ENCODE measurements at places on chromosomes 6 and 20.
A peak's percentile ranks its signal among the peaks of the same experiment; 100 is the strongest.

DNA sequence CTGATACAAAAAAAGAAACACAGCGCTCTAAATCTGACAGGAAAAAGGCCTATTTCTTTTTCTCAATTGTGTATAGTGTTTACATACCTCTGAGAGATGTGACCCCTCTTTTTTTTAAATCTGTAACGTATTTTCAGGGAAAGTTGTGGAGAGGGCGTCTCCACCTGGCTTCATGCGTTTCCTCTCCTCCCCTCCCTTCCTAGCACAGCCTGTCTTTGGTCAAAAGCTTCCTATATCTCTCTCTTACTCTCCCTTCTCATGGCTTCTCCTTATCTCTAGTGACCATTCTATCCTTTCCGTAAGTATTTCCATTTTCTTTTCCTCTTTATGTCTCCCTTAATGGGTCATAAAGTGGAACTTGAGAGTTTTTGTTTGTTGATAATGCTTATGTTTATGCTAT is 458.9 kb downstream of the HACE1 start:
- no peak for DNase-seq

GRCh38 chr6:79967178-79967577 is 19.8 kb upstream of the ELOVL4 start:
- DNase-seq = no peak

- DNase-seq = no peak
Measured at GRCh38 chr20:41632896-41633295, 14.7 kb upstream of the CHD6 start.

- DNase-seq = no peak
Measured at GRCh38 chr20:14832630-14833029, 495.2 kb upstream of the FLRT3 start.

GRCh38 chr20:37945091-37945547 is 42.2 kb downstream of the VSTM2L start:
- no peak for DNase-seq

DNA sequence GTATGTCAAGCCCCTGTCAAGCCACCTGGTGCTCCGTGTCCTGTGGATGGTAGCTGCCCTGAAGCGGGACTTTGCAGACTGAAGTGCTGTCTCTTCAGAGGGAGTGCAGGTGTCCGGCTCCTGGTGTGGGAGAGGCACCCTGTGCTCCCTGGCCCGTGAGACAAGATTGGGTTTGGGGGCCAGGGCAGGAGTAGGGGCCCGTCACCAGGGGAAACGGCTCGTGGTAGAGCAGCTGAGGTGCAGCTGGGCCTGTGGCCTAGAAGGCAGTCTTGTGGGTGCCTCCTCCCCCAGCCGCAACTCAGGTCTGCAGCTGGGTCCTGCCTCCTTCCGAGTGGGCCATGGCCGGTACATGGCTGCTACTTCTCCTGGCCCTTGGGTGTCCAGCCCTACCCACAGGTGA is at the start of gene PTCRA:
PTCRA (plus strand) TSS at position 322 of the 400 bp plus-strand sequence; CDS start at position 339, 17 bp downstream.
- DNase-seq = no peak

DNA sequence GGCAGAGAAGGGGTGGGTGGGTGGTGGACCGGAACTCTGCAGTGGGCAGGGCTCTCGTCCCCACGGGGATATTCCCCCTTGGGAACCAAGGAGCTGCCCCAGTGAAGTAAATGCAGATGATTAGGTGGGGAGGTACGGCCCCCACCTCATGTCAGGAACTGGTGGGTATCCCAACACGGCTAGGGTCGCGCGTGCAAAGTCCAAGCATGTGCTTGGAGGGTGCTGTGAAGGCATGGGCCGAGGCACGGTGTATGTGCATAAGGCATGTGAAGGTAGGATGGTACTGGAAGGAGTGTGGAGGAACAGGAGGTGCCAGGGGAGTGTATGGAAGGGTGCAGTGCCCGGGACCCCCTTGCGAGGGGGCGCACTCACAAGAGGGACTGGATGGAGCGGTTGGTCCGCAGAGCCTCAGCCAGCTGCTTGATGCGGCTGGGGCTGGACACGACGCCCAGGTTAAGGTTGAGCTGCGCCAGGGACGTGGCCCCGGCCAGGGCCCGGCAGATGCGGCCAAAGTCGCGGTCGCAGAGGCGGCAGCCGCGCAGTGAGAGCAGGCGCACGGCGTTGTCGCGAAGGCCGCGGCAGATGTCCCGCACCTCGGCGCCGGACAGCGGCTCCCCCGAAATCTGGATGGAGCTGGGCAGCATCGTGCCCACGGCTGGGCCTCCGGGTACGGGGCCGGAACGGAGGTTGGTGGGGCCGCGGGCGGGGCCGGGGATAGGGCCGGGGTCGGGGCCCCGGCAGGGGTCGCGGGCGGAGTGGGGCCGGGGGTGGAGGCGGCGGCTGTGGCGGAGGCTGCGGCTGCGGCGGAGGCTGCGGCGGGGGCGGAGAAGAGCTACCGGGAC is 783 bp downstream of the LRRC73 start:
- DNase-seq = no peak

DNA sequence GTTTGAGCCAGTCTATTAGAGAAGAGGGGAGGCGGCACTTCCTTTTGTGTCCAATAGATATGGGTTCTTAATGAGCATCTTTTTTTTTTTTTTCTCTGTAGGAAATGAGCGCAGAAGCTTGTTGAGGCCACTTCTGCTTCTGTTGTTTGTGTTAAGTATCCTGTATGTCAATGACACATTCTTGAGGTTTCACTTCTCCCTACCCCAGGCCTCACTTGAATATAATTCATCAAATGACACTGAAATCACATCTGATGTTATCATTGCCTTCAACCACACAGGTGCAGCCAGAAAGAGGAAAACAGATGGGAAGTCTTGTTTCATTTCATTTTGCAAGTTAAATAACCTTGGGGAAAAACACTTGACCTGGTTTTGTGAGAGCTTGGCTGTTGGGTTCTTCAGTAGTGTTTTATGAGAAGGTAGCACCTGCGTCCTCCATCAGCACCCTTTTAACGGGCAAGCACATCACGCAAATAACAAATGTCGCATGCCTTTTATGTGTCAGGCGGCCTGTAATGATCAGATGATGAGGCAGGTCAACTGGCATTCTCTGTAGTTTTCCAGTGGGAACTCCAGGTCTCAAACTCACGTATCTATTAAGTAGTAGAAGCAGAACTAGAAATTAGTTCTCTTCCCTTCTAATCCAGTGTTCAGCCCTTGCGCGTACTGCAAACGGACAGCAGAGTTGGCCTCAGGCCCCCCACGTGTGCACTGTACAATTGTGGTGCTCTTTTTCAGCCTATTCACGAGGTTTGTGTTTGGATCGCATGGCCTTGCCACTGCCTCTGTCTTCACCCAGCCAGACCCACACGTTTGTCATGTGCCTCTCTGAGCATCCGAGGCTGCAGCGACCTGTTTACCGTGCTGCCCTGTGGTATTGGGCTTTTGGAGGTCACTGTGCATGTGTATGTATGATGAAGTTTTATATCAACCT is 23.5 kb downstream of the PLEKHG1 start:
- no peak for DNase-seq

GRCh38 chr6:83702077-83702476 is 6.8 kb downstream of the SNAP91 start:
- no peak for DNase-seq

- no peak for DNase-seq
Measured at GRCh38 chr6:100671740-100672139, 207.0 kb upstream of the SIM1 start.

DNA sequence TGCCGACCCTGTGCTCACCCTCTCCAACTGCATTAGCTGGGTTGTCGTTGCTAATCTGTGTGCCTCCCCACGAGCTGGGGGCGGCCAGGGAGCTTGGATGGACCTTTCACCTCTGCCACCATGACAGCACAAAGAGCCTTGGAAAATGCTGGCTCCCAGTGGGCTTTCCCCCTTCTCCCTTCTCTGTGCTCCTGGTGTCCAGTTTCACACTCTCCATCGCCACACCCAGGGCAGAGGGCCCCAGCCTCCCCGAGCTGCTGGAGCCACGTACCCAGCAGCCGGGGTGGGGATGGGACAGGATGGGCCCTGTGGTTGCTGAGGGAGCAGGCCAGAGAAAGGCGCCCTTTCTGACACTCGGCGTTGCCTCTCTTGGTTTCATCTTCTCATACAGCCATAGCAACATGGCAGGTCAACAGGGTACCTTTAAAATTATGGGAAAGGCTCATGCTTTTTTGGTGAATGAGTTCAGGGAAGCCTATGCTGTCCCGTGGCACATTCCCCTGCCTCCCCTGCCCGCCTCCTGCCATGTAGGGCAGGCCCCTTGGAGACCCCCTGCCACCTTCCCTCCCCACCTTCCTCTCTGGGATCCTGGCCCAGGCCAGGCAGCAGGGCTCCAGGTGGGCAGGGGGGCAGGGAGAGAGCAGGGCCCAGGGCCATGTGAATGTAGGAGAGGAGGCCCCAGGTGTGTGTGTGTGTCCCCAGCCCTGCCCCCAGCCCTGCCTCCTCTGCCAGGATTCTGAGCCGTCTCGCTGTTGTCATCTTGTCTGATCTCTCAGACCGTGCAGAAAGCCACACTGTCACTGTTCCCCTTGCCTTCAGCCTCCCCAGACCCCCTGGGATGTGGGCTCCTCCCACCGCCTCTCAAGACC is 85.2 kb upstream of the CCDC167 start:
- DNase-seq = no peak

GRCh38 chr6:98848539-98849242 is 14.3 kb downstream of the POU3F2 start:
- no peak for DNase-seq

GRCh38 chr6:140490081-140490480 is 1115.6 kb upstream of the CITED2 start:
- no peak for DNase-seq

GRCh38 chr20:62921119-62921687 is 5.1 kb downstream of the DIDO1 start:
- no peak for DNase-seq

DNA sequence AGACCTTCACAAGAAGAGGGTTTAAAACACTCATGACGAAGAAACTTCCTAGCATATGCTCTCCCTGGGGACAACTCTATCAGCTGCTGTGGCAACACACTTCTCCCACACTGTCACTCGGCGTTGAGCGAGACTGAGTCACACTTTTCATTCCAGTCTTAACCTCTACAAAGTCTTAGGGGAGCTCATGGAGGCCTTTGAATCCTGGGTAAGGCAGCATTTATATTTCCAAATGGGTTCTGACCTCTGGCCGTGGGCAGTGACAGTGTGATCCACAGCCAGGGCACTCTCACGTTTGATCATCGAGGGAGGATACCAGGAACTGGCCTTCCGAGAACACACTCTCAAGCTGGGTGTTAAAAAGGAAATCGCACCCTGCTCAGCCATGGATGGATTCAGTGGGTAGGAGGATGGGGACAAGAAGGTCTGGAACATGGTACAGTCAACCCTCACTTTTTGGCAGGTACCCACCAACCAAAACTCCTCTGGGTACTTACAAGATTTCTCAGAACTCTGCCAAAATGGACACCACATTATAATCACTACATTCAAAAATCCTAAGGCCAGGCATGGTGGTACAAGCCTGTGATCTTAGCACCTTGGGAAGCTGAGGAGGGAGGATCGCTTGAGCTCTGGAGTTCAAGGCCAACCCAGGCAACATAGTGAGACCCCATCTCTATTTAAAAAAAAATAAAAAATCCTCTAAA is 19.6 kb downstream of the RRBP1 start:
- no peak for DNase-seq

- DNase-seq = no peak
Measured at GRCh38 chr6:170473301-170473717, 79.8 kb downstream of the PSMB1 start.

DNA sequence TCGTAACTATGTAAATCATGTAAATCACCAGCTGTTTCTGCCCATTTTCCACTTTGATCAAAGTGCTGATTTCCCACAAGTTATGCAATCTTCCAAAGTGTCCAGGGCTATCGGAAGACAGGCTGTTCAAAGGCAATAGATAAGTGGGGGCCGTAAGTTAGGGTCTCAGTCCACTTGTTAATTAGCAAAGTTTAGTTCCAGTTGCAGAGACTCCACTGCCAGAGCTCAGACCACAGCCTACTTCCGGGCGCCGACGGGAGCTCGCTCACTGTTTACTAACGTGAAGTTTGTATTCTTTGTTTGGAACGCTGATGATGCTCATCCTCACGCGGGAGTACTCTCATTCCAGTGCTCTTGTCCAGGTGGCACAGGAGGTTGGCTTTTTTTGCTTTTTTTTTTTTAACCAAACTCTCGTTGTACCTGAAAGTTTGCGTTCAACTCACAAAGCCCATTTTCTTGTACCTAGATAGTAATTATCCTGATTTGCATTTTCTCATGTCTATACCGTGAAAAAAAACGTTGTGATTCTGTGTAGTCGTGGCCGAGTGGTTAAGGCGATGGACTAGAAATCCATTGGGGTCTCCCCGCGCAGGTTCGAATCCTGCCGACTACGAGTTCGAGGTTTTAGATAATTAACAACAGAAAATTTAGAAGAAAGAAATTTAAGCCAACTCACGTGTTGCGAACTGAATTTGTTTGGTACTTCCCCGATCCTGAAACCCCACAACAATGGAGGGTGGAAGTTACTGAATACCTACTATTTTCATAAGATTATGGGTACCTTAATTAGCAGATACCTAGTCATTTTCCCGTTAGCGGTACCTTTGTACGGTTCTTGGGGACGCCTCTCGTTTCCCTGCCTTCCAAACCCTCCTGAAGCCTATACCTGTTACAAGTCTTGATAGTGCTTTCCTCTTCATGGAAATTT is 29.9 kb upstream of the ZNF184 start:
- peak; percentile 66 for DNase-seq

DNA sequence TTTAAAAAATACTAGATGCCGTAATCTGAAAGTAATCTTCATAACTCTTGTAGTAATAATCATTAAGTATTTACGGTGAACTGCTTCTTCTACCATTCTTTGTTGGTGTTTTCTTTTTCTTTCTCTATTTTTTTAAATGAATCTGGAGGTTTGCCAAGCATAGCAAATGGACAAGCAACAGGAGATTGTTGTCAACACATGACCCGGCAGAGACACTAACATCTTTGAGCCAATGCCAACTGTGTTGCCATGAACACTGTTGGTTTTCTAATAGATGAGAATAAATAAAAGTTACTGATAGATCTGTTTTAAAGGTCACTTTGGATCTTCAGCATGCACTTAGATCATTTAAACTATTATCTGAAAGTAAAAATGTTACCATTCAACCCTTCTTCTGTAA is 523.6 kb upstream of the EYS start:
- no peak for DNase-seq

GRCh38 chr6:28413681-28414080 is 14.1 kb upstream of the ZSCAN12 start:
- DNase-seq = no peak

DNA sequence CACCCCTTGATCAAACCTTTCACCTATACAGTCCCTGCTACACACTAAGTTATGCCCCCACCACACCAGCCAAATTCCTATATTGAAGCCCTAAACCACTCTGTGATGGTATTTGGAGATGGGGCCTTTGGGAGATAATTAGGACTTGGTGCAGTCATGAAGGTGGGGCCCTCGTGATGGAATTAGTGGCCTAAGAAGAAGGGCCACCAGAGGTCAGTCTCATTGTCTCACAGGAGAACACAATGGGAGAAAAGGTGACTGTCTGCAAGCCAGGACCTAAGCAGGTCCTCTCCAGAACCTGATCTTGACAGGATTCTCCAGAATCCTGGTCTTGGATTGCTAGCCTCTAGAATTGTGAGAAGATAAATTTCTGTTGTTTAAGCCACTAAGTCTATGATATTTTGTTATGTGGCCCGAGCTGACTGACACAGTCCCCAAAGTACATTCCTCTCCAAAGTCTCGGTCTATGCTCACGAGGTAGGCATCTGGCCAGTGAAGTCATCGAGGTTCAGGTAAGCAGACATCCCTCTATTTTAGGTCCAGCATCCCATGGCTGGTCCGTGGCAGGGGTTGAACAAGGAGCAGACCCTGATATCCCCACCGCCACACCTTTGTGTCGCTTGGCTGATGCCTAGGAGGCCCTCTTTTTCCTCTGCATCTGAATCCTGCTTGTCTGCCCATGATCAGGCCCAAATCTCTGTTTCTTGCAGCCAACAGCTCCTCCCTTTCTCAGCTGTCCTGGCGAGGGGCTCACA is 138.9 kb downstream of the NFATC2 start:
- no peak for DNase-seq
